Activated naive CD8-positive, alpha-beta T cell treated with anti-CD3 and anti-CD28 coated beads, Interleukin-2, amount 50 U/mL, for 16 hours (primary cell): ENCODE measurements at places on chromosomes 16 and 17.

- DNase-seq = no peak
These were observed 561.6 kb upstream of the PSMD7 start for GRCh38 chr16:73735018-73735417.

DNA sequence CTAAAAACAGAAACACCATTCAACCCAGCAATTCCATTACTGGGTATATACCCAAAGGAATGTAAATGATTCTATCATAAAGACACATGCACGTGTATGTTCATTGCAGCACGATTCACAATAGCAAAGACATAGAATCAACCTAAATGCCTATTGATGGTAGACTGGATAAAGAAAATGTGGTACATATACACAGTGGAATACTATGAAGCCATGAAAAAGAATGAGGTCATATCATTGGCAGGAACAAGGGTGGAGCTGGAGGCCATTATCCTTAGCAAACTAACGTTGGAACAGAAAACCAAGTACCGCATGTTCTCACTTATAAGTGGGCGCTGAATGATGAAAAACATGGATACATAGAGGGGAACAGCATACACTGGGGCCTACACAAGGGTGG is 77.2 kb upstream of the MYOCD start:
- no peak for DNase-seq

DNA sequence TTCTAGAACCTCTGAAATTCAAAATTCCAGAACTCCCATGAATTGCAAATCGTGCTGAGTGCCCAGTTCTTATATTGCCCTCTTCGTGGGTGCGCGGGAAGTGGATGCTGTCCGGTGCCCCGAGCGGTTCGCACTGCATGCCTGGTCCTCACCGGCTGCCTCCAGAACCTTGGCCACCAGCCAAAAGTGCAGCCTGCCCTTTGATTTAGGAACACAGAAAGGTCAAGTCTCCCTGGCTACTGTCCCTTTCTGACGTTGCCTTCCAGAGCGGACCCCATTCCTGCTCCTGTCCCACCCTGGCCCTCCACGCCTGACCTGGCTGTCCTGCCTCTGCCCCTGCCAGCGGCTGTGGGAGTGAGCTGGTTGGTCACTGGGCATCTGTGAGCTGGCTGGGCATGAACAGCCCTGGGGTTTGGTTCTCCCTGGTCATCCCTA is 9.7 kb downstream of the NEUROD2 start:
- no peak for DNase-seq

DNA sequence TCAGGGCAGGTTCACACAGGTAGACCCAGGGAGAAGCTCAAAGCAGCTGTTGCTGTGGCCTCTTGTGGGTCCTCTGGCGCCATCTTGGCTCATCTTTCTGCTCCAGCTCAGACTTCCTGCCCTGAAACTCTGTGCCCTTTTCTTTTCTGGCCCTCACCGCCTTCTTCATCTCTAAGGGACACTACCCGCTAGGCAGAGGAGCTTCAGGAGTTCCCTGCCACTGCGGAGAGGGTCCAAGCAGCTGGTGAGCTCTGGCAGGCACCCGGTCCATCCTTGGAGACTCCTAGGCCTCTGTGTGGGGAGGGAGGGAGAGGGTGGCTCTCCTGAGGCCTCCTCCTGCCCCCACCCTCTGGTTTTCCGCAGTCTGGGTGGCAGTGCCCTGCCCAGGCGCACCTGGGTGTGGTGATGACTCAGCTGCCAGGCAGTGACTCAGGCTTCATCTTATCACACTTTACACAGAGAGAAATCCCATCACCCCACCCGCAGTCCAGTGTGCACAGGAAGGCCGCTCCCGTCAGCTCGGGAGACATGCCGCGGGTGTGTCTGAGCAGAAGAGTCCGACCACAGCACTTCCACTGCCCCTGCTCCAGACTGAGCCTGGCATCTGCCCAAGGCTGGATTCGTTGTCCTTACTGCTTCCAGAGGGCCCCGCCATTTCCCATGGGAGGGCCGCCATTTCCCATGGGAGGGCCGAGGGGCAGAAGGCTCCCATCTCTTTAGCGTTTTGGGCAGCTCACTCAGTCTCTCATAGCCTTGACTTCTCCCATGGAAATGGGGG is 7.3 kb downstream of the NT5C start:
- peak; percentile 33 for DNase-seq

- DNase-seq = no peak
These were observed 8.0 kb upstream of the UNK start for GRCh38 chr17:75776386-75777295.
